AG08396 (cell line): ENCODE measurements at places on chromosomes 11 and 22.

GRCh38 chr11:104799251-104799650 lies 99.0 kb downstream of the CASP12 start:
- no peak for DNase-seq

DNA sequence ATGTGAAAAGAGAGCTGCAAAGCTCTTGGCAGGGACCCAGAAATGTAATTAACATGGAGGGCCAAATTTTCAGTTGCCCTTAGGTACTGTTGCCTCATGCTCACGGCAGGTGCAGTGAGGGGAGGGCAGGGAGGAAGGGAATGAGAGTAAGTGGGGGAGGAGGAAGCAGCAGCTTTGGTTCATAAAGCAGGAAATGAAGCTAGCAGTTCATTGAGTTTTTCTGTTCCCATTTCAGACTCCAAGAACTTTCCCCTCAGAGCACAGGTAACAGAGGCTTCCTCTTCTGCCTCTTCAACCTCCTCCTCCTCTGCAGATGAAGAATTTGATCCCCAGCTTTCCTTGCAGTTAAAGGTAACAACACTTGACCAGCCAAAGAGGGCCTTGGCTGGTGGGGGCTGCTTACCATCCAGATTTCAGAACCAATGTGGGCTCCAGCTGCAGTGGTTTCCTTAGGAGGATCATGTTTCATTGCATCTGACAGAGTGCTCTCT lies 57.9 kb upstream of the PARVA start:
- no peak for DNase-seq

GRCh38 chr22:34966980-34967565 lies 98.9 kb upstream of the ISX start:
- no peak for DNase-seq

DNA sequence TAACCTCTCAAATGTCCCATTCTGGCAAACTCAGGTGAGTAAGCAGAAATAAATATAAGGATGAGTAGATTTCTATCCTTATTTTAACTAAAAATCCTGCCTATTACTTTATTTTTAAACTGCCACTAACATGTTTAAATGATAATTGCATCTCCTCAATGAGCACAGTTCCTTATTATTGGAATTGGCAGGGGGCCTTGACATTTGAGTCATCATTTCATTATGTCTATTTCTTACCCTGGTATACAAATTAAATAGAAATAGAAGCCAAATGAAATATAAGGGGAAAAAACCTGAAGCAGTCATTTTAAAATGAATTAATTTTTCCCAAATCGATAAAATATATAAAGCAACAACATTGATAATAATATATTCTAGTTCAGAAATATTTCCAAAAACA lies 81.2 kb downstream of the GUCY1A2 start:
- DNase-seq, result no peak

GRCh38 chr11:109439684-109440083 lies 17.7 kb downstream of the C11orf87 start:
- DNase-seq, result no peak

GRCh38 chr11:118153976-118154375 lies 1.4 kb upstream of the SCN4B start:
- no peak for DNase-seq

- DNase-seq, result no peak
Measured at GRCh38 chr11:12706545-12707499, 32.6 kb downstream of the TEAD1 start.

DNA sequence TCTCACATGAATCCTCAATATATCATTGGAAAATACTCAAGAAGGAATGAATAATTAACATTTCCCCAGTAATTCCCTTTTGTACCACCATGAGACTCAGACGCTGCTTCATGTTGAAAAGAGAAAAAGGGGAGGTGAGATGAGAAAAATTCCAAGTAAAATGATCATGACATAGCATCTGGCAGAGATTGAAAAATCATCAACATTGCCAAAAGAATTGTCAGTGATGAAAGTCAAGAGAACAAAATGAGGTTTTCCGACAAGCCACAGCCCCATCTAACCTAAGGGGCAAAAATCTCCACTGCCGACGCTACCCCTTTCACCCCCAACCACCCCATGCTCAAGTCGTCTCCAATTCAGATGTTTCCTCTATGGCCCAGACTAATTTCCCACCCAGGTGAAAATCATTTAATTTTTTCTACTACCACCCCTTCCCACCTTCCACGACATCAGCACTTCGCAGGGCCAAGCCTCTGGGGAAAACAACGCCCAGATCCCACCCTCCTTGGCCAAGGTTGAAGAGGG lies 1.2 kb downstream of the RAB6A start:
- DNase-seq, result peak; percentile 32
